ENCODE measurements at places on chromosomes 16 and 17.

DNA sequence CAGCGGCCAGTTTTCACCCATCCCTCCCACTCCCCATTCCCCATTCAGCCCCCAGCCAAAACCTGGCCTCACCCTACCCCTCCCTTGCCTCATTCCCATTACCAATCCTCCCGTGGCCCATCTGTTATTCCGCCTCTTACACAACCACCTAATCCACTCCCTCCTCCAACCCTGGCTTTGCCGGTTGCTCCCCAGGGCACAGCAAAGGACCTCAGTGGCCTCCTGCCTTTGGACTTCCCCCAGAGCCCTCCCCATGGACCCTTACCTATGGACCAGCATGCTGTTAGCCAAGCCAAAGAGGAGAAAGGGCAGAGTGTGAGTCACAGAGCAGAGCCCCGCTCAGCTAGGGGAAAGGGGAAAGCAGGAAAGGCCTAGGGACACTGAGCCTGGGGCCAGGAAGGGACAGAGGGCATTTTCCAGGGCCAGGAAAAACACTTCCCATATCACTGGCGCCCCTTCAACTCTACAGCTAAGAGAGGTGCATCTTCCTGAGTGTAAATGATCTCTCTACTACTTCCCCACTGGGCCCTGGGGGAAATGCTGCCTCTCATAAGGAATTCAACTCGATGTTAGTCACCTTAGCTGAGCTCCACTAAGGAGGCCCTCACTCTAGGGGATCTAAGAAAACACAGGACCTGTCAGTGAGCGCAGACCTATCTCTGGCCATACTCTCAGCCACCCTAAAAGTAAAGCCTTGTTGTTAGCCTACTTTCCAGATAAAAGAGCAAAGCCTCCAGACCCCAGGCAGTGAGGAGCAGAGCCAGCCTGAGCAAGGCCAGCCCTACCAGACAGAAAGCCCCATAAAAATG, 10.6 kb downstream of the PEMT start:
- DNase-seq = no peak

DNA sequence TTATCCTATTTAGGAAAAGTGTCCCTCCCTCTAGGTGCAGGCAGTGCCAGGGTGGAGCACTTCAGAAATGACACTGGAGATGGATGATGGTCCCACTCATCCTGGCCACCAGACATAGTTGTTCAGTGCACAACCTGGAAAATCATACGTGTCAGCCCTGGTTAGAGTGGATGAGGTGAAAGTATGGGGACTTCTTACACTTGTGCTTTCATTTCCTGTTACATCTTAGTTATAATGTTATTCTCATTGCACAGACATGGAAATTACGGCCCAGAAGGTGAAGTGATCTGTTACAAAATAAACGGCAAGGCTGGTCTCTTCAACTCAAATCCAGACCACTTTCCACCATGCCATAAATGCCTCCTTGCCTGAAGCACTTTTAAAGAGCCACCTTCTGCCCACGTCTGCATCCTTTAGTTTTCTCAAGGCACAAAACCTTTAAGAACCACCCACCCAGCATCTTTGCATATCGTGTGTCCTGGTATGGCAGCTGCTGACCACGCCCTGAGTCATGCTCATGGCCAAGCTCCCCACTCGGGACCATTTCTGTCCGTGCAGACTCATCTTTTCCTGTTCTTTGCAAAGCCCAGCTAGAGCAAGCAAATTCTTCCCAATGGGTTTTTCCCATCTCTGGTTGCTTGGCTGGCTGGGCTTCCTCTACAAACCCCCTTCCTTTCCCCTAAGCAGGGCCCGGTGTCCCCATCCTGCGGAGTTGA, 22.4 kb downstream of the TBC1D3B start:
- DNase-seq = peak; percentile 22

- DNase-seq = no peak
Measured at GRCh38 chr17:81392909-81393654, 2.2 kb upstream of the BAHCC1 start.

GRCh38 chr16:57894390-57895080, 76.4 kb downstream of the CNGB1 start:
- DNase-seq = no peak

GRCh38 chr16:56195151-56195550, 3.9 kb downstream of the GNAO1 start:
- DNase-seq = no peak
